Nucleus accumbens (tissue), 56 donors: ENCODE measurements at places on chromosomes 11 and 22.

DNA sequence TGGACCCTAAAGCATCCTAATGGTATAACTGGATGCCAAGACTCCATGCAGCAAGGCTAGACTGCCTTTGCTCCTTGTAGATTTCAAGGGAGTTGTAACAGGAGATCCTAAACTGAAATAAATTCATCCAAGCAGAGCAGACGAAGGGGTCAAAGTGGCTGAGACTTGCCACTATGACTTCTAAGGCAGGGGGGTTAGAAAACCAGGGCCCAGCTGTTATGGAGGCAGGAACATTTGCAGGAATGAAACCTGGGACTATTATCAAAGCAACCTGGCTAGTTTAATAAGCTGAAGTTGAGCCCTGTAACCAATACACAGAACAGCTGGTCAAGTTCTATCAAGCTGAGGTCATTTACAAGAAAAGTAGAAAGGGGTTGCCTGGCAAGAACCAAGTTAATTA lies 122.2 kb upstream of the TRPC6 start:
- DNase-seq, result no peak

DNA sequence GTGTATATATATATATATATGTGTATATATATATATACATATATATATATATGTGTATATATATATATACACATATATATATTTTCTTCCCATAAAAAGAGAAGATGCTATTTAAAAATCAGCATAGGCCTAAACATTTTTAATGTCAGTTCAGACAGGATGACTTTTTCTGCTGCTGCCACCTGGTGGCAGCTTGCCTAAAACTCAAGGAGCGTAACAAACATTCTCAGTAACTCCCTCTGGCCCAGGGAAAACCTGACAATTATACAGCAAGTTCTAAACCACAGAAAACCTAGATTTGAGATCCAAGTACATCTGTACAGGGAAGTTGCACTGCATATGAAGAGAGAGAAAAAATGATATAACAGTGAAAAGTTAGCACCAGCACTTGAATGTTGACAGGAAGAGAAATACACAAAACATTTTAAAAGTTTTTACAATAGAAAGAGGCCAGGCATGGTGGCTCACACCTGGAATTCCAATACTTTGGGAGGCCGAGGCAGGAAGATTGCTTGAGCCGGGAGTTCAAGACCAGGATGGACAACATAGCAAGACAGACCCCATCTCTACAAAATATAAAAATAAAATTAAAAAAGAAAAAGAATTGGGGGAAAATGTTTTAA lies 16.6 kb downstream of the OR8A1 start:
- DNase-seq, result no peak

DNA sequence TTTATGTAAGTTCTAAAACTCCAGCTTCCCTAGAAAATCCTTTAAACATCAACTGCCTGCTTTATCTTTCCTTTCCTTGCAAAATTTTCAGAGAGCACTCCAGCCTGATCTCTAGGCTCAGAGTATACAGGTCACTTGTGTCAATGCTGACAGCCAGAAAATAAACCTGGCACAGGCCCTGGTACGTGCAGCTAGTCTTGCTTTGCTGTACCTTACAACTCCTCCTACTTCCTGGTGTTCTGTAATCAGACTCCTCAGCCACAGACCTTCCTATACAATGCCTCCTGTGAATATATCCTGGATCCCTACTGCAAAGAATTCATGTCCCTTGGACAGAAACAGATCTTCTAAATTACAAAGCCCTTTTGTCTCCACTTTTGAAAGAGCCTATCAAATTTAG lies 24.2 kb upstream of the TMEM123 start:
- no peak for DNase-seq

- DNase-seq, result no peak
Observed at GRCh38 chr11:11400635-11401232, 47.7 kb upstream of the CSNK2A3 start.

- no peak for DNase-seq
Observed at GRCh38 chr11:130609121-130610035, 160.9 kb downstream of the ADAMTS15 start.

DNA sequence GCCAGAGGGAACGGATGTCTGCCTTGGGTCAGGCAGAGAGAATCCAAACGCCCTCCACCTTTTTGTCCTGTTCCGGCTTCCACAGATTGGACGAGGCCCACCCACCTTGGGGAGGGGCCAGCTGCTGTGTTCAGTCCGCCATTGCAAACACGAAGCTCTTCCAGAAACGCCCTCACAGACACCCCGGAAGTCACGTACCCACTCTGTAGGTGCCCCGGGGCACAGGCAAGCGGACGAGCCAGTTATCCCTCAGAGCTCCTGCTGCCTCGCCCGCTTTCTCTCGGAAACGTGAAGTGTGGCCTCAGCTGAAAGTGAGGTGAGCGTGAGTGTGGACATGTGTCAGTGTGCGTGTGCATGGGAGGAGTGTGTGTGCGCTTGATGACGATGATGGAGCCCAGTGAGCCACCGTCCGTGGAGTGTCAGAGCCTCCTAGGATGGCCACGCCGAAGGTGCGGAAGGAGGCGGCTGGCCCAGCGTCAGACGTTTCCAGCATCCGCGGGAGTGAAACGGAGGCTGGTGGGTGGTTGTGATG lies 869.2 kb downstream of the TBC1D22A start:
- DNase-seq, result no peak

DNA sequence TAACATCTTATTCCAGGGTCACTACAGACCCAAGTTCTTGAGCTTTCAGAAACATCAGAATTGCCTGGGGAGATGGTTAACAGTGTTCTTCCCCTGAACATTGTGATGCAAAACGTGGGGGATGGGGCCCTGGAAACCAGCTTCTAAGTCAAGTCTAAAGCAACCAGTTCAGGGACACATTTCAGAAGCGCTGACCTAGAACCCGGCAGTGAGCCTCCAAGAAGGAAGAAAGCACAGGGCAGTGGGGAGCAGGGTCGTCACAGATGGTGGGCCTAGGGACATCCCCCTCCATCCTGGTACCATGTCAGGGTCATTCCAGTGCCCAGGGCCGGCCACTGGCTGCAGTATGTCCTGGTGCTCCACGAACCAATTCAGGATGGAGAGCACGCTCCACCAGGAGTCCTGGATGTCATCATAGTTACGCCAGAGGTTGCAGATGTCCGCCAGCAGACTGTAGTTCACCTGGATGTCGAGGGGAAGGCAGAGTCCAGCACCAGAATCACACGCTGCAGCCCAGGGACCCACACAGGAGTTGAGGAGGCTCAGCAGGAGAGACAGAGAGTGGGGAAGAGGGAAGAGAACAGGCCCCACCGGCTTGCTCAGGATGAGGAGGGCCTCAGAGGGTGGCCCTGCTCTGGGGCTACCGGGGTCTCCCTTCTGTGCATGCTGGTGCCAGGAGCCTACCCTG lies 5.0 kb downstream of the NAGA start:
- DNase-seq, result no peak

GRCh38 chr22:37675930-37676735 lies 697 bp downstream of the LGALS1 start:
- no peak for DNase-seq

GRCh38 chr22:25709758-25710157 lies 32.2 kb upstream of the MYO18B start:
- no peak for DNase-seq

GRCh38 chr11:116461789-116462188 lies 311.0 kb downstream of the BUD13 start:
- no peak for DNase-seq

DNA sequence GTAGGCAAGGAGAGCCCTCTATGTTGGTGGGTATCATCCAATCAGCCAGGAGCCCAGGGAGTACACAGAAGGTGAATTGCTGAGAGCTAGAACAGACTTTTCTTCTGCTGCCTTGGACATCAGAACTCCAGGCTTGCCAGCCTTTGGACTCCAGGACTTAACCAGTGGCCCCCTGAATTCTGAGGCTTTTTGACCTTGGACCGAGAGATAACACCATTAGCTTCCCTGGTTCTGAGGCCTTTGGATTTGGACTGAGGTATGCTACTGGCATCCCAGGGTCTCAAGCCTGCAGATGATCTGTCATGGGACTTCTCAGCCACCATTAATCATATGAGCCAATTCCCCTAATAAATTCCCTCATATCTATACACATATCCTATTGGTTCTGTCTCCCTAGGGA lies 21.5 kb downstream of the TCF20 start:
- DNase-seq, result no peak

DNA sequence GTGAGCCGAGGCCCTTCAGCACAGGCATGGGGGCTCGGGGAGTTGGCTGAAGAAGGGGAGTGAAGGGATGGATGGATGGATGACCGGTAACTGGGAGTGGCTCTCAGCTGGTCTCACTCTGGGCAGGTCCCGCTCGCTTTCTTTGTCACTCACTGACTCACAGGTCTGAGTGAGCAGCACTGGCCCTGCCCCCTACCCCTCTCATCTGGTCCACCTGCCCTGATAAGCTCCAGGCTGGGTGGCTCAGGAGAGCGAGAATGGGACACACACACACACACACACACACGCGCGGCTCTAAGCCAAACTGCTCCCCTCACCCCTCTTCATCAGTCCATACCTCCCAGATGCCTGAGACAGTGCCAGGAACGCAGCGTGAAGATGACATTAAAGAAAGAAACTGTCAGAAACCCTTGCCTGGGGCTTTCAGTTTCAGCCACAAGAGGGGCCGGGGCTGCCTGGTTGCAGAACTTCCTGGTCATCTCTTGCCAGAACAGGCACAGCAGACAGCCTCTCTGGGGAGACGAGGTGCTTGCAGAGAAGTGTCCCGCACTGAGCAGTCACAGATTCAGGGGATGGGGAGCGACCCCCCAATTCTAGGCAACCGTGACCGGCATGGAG lies 16.5 kb upstream of the SHISAL1 start:
- DNase-seq, result no peak

- no peak for DNase-seq
Observed at GRCh38 chr11:69364921-69365320, 71.0 kb downstream of the MYEOV start.

- no peak for DNase-seq
Observed at GRCh38 chr11:121246021-121246768, 46.4 kb upstream of the SC5D start.

GRCh38 chr11:10236840-10237239 lies 57.2 kb downstream of the SBF2 start:
- no peak for DNase-seq

- DNase-seq, result no peak
Observed at GRCh38 chr22:46827136-46827780, 64.8 kb downstream of the TBC1D22A start.

DNA sequence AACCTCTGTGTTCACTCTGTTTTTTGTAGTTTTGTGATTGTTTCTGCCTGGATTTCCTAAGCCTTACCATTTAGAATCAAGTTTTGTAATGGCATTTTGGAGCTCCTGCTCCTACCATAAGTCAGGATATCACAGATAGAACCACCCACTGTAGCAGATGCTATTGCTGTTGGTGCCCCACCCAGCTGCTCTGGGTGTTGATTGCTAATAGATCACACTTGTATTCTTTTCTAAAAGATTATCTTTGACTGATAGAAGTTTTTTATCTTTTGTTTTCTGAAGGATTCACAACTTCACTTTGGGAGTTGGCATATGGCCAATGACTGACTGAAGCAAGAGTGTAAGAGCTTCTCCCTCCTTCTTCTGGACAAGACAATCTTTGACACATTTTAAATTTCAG lies 76.0 kb downstream of the EHF start:
- no peak for DNase-seq

DNA sequence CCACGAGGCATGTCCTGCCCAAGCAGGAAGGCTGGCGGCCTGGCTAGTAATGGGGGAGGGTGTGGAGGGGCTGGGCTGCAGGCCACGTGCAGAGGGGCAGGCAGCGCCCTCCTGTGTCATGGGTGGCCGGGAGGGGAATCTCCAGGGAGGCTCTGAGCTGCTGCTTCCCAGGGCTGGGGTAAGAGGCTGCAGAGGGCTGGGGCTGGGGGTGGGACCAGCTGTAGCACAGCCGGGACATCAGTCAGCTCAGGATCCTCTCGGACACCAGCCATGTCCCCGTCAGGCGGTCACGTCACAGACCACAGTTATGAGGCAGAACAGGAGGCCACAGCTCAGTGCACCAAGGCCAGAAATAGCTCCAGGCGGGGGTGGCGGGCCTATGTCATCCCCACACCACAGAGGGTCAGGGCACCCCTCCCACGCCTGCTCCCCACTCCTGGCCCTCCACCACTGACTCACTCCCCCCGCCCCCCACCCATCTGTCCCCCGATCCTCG lies 21.1 kb downstream of the RTN4R start:
- DNase-seq, result no peak

DNA sequence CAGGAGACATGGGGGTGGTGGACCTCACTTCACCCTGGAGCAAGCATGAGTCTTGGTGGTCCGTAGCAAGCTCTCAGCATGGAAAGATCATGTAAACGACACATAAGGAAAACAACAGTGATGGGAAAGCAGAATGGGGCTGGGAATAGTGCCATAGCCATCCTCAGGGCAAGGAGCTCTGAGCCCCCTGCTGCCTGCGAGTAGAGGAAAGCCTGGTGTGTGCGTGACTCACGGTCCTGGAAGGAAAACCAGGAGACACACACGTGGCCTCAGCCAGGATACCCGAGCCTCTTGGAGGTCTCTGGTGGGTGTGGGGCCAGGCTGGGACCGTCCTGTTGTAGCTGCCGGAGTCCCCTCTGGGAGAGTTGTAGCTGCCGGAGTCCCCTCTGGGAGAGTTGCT lies 12.4 kb downstream of the SHANK3 start:
- DNase-seq, result no peak

DNA sequence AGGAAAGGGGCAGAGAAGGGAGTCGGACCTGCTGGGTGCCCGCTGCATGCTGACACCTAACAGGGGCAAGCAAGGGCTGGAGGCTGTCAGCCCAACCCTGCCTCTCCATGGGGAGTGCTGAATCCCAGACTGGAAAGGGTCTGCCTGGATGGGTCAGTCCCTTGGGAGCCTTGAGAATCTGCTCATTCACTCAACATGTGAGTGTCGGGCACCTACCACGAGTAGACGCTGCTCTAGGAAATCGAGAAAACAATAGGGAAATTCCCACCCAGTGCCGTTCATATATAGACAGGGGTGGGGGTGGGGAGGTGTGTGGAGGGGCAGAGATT lies 4.4 kb upstream of the CTSD start:
- DNase-seq, result no peak

DNA sequence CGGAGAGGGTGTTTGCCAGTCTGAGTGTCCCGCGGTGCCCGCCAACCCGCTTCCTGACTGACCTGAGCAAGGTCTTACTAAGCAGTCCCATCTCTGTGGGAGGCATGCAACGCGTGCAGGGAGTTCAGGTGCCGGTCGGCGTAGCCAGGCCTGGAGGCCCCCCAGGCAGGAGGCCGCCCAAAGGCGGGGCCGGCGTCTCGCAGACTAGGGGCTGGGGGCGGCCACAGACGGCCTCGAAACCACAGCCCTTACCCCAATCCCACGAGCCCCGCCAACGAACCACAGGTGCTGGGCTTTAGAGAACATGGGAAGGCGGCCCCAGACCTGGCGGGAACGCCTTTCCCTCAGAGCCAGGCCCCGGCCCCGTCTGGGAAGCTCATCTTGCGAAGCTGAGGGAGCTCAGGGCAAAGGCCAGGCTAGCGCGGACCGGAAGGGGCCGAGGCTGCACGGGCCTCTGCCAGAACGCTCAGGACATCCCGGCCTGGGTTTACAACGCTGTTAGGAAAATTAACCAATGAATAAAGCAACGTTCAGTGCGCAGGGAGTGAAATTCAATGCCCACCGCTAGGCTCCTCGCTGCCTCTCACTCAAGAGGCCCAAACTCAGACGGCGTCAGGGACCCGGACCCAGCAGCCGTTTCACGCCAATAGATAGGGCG lies 2.1 kb upstream of the MTFP1 start:
- no peak for DNase-seq
